ENCODE measurements at places on chromosomes 1 and 21. TPM values are rescaled to one million over a fixed set of nuclear protein-coding genes. Genes with fewer than 3 reads are reported as not detected.

Gene CD247
- polyA plus RNA-seq = 4.5 TPM

Gene SUSD4
- not detected for polyA plus RNA-seq

Gene TPM3
- polyA plus RNA-seq = 758 TPM

Gene DLGAP3
- not detected for polyA plus RNA-seq

Gene OR2T11
- polyA plus RNA-seq = not detected

Data from naive B cell (primary cell).